ENCODE measurements at places on chromosomes 7 and 10. TPM values are rescaled to one million over a fixed set of nuclear protein-coding genes. Genes with fewer than 3 reads are reported as not detected.

Gene CYP3A5
- 56.4 TPM for total RNA-seq

Gene EIF5AL1
- 0.38 TPM for total RNA-seq

Gene MBLAC1
- 1.6 TPM for total RNA-seq

Gene FHIP2A
- 11.1 TPM for total RNA-seq

Gene GIMAP6
- 23.6 TPM for total RNA-seq

DNA sequence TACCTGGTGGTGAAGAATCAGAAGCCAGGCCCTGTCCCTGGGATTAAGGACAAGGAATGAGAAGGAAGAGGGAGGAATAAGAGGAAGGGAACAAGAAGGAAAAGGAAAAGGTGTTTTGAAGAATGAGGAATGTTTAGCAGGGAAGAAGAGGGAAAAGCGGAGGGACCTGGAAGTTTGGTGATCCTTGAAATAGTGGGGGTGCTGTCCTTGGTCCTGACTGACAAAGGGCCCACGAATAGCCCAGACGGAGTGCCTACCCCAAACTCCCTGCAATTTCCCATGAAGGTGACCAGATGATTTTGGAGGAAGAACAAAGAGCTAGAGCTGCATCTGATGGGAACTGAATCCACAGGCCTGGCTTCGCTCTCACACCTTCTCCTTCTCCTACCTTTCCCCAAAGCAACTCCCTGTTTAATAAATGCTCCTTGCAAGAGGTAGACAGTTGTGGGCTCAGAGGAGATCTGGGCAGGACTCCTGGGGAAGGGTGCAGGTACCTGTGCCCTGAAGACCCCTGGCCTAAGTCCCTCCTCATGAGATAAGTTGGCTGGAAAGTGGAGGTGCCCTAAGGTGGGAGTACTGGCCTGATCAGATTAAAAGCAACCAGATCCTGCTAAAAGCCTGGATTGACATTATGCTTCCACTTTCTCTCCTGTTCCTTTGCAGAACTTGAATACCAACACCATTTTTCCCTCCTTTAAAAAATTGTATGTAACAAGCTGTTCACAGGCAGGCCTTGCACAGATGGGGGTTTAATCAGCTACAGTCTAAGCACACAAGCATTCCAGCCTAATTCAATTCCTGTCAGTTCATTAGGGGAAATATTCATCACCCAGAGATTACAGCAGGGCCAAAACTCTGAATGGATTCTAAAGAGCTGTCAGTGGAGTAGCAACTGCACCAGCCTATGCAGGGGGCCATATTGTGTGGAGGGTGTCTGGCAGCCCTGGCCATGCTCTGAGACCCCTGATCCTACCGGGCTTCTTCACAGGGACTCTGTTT lies 19.4 kb downstream of the KAZALD1 start:
- DNase-seq = no peak

DNA sequence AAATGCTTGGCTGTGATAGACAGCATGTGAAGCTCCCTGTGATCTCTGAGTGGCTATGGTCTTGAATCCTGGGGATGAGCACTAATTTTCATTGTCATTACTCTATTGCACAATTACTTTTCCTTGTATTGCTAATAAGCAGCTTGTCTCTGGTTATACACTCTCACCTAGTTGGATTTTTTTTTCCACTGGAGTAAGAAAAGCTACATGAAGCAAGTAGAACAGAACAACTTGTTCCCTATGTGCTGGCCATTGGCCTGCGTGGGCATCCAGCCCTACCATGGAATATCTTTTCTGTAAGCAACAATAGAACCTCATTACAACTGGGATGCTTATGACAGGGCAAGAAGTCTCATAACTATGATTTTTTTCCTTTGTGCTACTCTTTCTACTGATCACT lies 807.4 kb downstream of the TNS3 start:
- no peak for DNase-seq

DNA sequence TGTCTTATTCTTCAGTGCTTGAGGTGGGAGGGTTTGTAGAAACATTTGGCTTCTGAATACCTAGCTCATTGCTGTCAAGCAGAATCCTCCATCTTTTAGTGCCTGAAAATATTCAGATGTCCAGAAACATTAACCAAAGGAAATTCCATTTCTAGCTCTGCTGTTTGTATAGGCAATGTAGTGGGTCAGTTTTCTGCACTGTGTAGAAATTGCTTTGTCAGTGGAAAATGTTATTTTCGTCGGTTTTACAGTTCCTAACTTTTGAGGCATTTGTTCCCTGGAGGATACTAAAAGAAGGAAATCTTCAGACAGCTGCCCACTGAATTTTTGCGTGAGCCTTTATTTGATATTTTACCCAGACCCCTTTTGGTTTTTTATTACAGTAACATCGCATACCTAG lies 143.4 kb downstream of the TPST1 start:
- no peak for DNase-seq

DNA sequence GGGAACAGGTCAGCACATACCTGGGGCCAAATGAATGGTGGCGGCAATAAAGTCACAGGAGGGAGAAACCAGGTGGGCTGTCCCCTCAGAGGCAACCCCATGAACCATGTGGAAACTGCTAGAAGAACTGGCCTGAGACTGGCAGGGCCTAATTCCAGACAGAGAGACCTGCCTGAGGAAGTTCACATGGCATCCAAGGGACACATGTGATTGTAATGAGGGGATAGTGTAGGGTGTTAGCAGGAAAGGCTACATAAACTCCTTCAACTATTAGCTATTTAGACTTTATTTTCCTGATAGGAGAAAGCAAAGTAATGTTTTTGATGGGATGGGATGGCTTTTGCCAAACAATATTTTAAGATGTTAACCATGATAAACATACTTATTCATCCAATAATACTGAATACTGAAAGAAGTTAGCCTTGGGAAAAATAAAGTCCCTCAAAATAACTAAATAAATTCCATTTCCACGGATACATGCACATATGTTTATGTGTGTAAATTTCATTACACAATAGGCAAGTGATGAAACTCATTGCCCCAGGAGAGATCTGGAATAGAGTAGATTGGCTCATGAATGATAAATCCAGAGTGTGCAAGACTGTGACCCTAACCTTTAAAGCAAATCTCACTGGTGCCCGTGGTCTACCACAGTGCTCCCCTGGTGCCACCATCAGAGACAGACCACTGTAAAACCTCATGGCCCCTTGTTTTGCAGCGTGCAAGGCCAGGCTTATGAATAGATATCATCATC lies 137.0 kb downstream of the NRF1 start:
- DNase-seq = no peak

GRCh38 chr7:108004220-108005142 lies 1.5 kb upstream of the LAMB1 start:
- DNase-seq = no peak

DNA sequence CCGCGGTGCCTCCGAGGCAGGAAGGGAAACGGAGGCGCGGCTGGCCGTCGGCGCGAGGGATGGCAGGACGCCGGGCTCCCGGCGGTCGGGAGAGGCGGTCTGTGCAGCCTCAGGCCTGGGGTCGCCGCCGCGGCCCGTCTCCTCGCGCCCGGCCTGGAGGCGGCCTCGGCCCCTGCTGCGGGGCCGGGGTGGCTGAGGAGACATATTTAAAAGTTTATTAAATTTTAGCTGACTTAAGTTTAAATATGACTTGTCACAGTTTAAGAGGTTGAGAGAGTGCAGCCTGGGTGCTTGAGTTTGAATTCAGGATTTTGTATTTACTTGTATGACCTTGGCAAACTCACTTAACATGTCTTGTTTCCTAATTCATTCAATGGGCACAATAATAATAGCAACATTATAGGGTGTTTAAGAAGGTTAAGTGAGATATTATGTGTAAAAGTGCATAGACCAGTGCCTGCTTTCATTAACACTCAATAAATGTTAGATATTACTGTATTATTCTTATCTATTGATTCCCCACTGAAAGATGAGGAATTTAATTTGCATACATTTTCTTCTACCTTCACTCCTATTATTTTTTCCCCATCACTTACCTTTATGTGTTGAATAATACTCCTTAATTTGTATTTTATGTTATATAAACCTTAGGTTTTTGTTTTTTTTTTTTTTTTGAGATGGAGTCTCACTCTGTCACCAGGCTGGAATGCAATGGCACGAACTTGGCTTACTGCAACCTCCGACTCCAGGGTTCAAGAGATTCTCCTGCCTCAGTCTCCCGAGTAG lies 718 bp downstream of the DYNC2I1 start:
- DNase-seq = peak; percentile 32

DNA sequence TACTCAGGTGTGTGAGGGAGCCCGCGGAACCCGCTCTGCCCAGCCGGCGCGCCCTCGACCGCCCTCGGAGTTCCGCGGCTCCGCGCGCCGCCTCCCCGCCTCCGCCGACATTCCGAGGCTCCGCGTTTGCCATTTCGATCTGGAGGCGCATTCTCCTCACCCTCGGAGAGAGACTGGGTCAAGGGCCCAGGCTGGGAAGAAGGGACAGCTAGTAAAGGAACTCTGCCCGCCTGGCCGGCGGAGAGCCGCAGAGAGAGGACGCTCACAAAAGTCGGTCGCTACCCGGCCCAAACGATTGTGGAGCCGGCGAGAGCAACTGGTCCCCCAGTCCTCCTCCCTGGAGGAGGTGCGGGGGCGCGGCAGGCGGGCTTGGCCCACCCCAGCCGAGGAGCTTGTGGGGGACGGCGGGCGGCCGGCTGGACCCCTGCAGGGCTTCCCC lies 74.5 kb upstream of the LEP start:
- no peak for DNase-seq

- no peak for DNase-seq
These were observed 25.5 kb downstream of the PRR15 start for GRCh38 chr7:29588900-29589696.

DNA sequence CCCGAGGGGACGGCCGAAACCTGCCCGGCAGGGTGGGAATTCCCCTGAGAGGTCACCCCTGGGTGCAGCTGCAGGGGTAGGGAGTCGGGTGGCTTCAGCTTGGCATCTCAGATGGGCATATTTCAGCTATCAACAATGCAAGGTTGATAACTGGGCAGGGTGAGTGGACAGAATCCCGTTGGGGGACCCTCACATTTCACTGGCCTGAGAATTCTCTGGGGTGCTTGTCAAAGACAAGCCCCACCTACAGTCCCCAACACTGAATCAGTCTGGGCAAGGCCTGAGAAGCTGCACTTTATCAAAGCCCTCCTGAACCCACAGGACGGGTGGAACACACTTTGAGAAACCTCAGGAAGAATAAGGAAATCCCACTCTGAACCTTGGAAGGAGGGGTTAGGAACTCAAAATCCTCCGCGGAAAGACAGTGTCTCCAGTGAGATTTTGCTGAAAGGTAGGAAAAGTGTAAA lies 3.1 kb downstream of the RGS10 start:
- no peak for DNase-seq

GRCh38 chr7:18624459-18624858 lies 128.9 kb downstream of the HDAC9 start:
- DNase-seq = no peak
